Stimulated activated CD4-positive, alpha-beta T cell treated with anti-CD3 and anti-CD28 coated beads, Interleukin-4, amount 100 ng/mL, for 1 hour (primary cell): ENCODE measurements at places on chromosomes 6 and 20.

DNA sequence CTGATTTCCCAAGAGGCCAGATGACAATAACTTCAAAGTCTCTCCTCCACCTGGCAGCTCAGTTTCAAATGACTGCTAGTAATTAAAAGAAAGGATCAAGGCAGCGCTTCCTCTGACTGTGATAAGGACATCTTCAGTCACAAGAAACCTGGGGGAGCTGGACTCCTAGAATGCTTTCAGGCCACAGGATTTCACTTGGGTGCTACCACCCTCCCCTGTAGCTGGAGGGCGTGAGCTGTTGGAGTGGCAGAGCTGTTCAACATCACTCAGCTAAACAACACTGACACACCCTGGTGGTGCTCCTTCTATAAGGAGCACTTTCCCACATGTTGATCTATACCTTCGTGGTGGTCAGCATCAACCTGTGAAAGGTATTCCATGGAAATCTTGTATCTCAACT, 2.2 kb upstream of the CNR1 start:
- no peak for DNase-seq

GRCh38 chr20:12083269-12083668, 165.6 kb downstream of the BTBD3 start:
- no peak for DNase-seq

DNA sequence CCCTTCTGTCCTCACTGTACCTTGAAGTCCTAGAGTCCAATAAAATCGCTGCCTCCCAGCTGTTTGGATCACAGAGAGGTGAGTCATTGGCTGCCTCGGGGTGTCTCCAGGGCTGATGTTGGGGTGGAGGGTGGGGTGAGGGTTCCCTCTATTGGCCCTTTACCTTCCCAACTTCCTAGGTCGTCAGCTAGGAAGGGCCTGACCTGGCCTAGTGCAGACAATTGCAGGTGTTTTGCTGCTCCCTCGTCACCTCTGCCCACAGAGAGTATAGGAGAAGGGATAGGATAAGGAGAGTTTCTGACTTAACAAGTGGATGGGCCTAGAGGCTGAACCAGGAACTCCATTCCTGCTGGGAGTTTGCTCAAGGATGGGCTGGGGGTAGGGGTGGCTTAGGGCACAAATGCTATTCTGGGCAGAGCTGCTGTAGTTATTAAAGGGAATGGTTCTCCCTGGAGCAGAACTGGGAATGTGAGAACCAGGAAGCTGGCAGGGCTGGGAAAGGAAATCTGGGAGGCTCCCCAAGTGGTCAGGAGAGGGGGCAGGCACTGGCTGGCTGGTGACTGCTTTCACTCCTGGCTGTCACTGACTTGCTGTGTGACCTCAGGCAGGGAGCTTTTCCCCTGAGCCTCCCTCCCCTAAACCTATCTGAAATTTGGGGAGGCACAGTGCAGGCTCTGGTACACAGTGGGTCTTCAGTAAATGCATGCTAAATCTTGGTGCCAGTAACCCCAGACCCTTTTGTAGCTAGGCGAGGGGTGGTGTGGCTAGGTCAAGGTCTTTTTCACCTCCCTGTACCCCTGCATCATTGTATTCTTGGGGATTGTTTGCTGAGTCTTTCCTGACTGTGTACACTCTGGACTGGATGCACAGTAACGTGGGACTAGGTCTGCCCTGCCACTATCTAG, 1.5 kb downstream of the TP53INP2 start:
- no peak for DNase-seq

DNA sequence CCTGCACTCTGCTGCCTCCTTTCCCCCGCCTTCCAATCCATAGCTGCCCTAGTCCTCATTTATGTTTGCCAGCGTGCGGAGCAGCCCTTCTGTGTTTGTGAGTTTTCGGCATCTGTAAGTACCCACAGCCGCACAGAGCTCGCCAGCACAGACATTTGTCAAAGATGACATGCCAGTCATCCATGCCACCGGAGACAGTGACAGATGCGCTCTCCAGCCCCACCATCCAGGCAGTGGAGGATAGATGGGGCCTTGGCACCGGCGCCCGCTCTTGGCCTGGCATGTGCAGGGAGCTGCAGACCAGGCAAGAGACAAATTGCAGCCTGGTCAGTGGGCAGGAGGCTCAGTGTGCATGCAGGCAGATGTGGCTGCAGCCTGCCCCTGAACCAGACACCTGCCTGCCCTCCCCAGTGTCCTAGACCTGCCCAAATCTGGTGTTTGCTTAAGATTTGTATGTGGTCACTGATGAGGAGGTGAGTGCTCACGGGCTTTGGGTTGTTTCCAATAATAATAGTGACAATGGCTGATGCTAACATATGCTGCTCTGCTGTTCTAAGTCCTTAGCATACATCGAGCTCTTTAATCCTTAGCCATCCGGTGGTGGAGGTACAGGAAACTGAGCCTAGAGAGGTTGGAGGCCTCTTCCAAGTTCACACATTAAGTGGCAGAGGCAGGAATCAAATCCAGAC, 78.1 kb downstream of the UNC5CL start:
- DNase-seq, result no peak

- no peak for DNase-seq
Measured at GRCh38 chr6:43970068-43970912, 157.0 kb downstream of the MRPL14 start.

DNA sequence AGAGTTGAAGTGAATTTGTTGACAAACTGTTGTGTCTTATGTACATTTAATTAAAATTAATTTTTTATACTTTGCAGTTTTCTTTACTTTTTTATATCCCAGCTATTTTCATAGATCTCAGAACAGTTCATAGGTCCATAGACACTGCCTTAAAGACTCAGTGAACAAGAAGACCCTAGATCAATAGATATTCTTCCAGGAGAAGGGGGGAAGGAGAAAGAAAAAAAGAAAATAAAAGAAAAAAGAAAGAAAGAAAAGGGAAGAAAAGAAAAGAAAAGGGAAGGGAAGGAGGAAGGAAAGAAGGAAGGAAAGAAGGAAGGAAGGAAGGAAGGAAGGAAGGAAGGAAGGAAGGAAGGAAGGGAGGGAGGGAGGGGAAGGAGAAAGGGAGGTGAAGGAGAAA, 130.8 kb downstream of the MAFB start:
- DNase-seq, result no peak

DNA sequence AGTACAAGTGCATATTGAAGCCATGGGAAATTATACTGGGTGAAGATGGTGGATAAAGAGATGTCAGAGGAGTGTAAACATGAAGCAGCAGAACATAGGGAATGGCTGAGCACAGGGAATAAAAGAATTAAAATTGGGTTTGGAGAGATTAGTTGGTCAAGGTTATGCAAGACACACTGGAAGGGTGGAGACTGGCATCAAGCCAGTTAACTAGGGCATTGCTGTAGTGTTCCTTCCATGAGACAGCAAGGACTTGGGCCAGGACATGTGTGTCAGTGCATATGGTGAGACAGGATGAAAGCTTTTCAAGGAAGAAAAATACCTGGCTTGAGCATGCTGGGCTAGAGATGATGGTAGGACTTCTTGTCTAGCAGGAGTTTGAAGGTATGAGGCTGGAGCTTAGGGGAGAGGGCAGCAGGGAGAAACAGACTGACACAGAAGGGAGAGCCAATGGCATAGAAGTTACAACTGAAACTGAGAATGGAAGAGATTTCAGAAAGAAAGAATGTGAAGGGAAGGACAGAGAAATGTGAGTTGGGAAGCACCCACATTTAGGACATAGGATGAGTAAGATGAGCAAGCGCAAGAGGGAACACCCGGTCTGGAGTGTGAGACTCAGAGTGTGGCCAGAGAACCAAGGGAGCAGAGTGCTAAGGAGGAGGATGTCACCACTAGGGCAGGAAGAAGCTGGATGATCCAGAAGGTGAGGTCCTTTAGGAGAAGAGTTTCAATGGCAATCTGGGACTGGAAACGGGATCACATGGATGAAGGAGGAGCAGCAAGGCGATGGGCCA, 14.5 kb upstream of the TMEM170B start:
- DNase-seq, result no peak

DNA sequence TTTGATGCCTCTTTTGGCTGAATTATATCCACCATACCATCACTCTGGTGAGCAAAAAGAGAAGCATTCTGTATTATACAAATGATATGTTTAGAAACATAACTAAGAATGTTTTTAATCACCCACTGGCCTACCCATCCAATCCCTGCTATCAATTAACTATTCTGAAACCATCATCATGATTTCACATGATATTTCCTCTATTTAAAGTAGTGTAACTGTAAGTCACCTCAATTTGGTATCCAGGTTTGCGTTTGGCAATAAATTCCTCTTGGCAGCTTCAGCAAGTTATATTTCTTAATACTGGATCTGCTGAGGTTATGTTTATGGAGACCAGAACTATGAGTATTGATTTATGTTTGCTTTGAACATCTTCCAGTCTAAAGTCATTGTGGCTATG, 332.1 kb downstream of the UTRN start:
- DNase-seq, result no peak

GRCh38 chr6:122604676-122605075, 5.5 kb upstream of the PKIB start:
- no peak for DNase-seq

DNA sequence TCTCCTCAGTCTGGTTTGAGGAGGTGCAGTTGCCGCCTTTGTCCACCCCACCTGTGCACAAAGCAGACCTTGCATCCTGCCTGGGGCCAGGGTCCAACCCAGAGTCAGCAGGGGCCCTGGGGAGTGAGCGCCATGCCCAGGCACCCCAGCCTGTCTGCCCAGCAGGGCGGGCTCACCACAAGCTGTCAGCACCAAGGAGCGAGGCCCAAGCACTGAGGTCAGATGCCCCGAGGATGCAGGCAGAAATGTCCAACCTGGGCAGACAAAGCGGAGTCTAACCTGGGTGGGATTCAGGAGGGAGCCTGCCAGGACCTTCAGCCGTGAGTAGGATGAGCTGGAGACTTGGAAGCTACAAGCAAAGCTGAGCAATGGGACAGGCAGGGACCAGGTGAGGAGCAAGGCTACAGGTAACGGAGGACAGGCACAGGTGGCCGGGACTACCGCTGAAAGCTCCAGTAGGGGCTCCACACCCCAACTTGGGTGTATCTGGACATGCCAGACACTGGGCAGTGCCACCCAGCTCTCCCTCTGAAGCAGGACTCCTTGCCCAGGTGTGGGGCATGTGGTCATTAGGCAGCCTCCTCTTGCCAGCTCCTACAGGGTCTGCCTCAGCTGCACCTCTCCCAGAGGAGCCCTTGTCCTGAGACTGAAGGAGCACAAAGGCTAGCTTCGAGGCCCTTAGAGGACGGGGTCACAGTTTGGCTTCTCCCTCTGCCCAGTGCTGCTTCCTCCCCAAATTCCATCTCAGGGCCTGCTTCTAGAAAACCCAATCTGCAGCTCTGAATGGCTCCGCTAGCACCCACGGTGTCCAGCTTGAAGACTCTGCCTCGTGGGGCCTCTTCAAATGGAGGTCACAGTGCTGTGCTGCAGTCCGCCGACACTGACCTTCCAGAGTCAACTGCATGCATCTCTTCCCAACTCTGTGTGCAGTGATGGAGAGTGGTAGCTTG, 210.6 kb upstream of the CDYL start:
- no peak for DNase-seq
